Stimulated activated naive CD8-positive, alpha-beta T cell treated with anti-CD3 and anti-CD28 coated beads, Interleukin-15, amount 100 ng/mL, for 72 hours (primary cell): ENCODE measurements at places on chromosomes 5 and 9.
A peak's percentile ranks its signal among the peaks of the same experiment; 100 is the strongest.

- no peak for DNase-seq
Observed at GRCh38 chr9:112366591-112366990, 13.3 kb upstream of the HSDL2 start.

DNA sequence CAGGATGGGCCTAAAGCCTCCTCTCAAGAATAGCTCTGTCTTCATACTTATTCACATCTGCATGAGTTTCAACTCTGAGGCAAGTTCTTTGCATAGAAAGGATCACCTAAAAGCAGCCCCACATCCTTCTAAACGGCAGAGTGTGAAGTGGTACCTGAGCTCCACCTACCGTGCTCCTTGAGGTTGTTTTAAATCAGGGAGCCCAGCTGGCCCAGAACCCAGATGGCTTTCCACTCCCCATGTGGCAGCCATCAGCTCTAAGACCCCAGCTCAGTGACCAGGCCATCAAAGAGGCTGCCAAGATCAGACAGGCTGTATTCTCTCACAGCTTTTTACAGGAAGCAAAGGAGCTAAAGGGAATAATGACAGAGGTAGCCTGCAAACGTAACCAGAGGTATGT is 299.3 kb downstream of the RASEF start:
- no peak for DNase-seq

DNA sequence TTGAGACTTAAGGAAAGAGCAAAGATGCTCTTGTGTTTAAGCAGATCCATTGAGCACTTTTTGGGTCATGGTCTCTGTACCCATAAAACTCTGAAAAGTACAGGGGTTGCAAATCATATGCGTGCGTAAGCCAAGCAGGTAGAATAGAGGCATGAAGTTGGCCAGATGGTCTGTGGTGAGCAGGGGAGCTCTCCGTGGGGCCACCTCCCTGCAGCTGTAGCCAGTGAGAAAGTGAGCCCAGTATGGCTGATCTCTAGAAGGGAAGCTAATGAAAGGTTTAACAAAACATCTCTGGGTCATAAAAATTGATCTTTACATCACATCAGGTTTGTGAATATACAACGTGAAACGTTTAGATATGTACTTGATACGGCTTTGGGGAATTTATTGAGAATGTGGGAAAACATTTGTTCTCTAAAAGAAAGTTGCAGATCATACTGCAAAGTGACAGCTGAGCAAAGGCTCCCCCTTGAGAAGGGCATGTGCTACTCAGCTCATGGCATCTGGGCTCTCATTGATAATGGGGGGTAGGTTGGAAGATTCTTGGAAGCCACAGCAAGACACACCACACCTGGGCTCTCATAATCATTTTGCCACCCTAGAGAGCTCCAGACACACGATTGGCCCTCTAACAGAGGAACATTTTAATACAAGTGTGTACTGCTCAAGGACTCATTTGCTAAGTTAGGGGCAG is 30.6 kb downstream of the SH3GL2 start:
- no peak for DNase-seq

GRCh38 chr9:88653911-88654310 is 118.9 kb downstream of the NXNL2 start:
- no peak for DNase-seq

DNA sequence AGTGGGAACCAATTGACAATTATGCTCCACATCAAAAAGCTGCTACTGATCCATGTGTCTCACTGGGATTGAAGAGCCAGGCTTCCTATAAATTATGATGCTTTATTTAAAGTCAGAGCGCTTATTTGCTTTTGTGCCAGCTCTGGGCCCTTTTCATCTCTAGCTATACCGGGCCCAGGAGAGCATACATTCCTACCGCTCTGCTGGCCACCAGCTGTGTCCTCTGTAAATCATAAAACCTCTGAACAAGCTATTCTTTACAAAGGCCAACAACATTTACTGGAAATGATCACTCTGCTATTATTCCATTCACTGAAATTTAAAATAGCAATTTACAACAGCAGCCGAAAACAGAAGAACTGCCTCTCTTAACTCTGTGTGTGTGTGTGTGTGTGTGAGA is 86.6 kb downstream of the ZNF608 start:
- DNase-seq = no peak

GRCh38 chr5:150484964-150485692 is 22.8 kb upstream of the NDST1 start:
- no peak for DNase-seq

- no peak for DNase-seq
Observed at GRCh38 chr5:155268770-155269425, 255.3 kb downstream of the KIF4B start.

GRCh38 chr9:113851873-113852272 is 24.2 kb upstream of the ZNF618 start:
- no peak for DNase-seq

- no peak for DNase-seq
Observed at GRCh38 chr9:69411246-69411645, 86.2 kb downstream of the ENTREP1 start.

DNA sequence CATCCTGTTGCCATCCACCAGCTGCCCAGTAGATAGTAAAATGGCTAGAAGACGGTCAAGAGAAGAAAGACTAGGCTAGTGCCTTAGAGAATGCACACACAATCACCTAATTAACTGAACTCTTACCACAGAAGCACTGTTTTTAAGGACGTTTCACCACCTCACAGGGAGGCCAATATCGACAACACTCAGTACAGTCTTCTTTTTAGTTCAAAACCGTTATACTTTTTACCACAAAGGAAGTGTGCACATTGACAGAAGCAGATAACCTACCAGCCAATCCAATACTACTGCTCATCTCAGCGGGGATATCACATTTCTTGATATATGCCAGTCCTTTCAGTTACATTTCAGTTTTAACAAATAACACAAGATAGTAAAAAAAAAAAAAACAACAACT is 122.3 kb downstream of the GNAQ start:
- DNase-seq = peak; percentile 17

DNA sequence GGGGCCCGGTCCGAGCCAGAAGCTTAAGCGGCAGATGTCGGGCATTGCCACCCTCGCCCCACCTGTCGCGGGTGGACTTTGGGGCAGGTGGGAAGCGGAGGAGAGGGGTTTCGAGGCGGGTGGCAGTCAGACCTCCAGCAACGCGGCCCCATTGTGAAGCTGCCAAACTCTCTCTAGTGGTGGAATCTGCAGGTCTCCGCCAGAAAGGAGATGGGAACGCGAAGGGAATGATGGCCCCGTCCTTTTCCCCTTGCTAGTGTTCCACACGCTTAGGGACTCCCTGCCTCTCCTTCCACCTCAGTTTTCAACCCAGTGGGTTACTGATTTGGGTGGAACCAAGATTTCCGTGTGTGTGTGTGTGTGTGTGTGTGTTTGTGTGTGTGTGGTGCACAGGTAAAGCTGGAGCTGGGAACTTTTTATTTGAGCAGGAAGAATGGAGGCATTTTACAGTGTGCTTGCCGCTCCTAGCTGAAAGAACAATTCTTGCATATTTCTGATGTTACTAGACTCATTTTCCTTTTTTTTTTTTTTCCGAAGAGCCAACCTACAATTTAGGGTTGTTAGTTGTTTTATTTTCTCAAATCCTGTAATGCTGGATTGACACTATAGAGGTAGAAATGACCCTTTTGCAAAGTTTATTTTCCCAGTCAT is 1.3 kb downstream of the MACIR start:
- DNase-seq = no peak

DNA sequence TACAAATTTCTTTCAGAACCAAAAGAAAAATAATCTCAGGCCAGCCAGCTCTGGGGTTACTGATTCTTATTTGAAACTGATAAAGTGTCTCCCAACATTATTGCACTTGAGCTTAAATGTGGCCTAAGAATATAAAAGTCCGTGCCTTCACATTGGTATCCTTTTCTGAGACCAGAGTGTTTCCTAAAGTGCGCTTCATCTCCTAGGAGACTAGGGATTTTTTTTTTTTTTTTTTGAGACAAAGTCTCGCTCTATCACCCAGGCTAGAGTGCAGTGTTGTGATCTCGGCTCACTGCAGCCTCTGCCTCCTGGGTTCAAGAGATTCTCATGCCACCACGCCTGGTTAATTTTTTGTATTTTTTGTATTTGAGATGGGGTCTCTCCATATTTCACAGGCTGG is 23.6 kb upstream of the KCNIP1 start:
- DNase-seq = no peak

DNA sequence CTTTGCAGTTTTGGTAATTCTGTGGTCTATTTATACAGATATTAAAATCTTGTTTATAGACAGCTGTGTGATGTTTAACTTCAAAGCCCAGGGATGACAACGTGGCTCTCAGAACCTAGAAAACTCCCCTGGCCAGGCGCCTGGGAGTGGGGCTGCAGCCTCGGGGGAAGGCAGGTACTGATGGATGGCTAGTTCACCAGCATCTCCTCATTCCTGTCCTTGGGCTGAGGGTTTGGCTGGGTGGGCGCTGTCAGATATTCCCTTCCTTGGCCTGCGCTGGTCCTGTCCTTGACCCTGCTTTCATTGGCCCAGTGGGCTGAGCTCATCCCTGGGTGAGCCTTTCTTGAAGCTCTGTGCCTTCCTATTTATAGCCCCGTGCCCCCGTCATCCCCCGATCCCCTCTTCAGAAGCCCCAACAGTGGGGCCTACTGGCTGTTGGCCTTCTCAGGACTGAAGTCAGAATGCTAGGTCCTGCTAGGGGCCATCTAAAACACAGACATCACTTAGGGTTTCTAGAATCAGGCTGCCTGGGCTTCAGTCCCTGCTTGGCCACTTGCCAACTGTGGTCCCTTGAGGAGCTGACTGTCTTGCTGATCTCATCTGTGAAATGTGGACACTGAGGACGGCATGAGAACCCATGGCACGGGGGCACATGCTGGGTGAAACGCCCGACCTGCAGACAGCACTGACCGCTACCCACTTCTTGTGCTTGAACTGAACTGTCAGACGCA is 20.9 kb downstream of the SH3GLB2 start:
- no peak for DNase-seq

DNA sequence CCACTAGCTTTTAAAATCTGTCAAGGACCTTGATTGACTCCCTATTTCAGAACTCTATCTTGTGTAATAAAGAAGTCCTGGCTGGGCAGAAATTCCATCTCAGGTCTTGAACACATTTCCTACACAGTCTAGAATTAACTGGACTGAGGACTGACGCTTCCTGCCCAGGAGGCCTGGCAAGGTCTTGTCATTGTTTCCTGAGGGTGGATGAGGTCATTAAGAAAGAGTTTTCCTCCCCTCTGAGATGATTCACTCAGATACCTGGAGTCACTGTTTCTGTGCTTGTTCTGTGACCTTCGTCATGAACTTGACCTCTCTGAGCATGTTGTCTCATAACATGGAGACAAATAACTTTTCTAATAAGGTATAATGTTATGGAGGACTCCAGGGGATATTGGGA is 10.0 kb downstream of the MTAP start:
- no peak for DNase-seq

GRCh38 chr5:8538821-8539220 is 669.9 kb downstream of the MTRR start:
- no peak for DNase-seq

DNA sequence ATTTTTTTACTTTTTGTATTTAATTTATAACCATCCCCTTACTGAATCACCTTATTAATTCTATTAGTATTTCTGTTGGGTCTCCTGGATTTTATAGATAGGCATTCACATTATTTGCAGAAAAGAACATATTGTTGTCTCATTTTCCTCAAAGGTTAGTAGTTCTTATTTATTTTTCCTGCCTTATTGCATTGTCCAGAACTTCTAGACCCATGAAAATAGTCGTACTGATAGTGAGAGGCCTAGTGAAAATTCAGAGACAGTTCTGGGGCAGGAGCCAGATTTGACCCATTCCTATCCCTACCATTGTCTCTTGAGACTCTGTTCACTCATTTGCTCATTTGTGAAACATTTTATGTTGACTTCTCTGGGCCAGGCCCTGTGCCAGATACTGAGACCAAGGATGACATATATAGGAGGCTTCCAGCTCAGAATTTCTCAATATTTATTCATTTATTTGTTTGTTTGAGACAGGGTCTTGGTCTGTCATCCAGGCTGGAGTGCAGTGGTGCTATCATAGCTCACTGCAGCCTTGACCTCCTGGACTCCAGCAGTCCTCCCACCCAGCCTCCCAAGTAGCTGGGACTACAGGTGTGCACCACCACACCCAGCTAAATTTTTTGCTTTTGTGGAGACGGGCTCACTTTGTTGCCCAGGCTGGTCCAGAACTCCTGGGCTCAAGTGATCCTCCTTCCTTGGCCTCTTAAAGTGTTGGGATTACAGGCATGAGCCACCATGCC is 34.7 kb downstream of the COL27A1 start:
- DNase-seq = no peak
